ENCODE measurements at places on chromosomes 2 and 18. TPM values are rescaled to one million over a fixed set of nuclear protein-coding genes. Genes with fewer than 3 reads are reported as not detected.

NTSR2 gene
- polyA plus RNA-seq: 0.07 TPM

INHA gene
- 0.71 TPM for polyA plus RNA-seq

PROC gene
- polyA plus RNA-seq: 2.5 TPM

FBLN7 gene
- polyA plus RNA-seq: 4.8 TPM

DAPL1 gene
- 47.4 TPM for polyA plus RNA-seq

NEU2 gene
- polyA plus RNA-seq: not detected

MATN3 gene
- polyA plus RNA-seq: 0.91 TPM

DNA sequence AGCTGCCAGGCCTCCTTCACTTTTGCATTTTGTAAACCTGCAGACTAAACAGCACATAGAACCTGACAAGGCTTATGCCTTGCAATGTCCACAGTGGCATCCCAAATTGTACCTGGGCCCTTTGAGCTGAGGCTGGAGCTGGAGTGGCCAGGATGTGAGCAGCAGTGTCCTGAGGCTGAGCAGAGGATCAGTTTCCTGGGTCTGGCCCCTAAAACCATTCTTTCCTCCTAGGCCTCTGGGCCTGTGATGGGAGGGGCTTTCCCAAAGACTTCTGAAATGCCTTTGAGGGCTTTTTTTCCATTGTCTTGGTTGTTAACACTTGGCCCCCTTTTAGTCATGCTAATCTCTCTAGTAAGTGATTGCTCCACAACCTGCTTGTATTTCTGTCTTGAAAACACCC lies 32.8 kb downstream of the FSIP2 start:
- DNase-seq: no peak
- H3K27ac ChIP-seq: no peak overlapping the region
- no peaks in the 10 kb centered on the region for H3K36me3 ChIP-seq
- no peak overlapping the region for H3K4me3 ChIP-seq
- H3K27me3 ChIP-seq: no peaks in the 10 kb centered on the region

DNA sequence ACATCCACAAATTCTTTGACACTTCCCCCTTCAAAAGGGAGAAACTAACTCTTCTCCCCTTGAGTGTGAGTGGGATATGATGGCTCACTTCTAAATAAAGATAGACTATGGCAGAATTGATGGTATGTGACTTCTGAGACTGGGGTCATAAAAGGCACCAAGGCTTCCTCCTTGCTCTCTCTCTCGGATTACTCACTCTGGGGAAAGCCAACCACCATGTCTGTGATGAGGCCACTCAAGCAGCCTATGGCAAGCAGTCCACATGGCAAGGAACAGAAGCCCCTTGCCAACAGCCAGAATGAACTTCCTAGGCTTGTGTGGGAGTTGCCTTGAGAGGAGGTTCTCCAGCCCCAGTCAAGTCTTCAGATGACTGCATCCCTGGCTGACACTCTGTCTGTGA lies 43.6 kb downstream of the KIAA2012 start:
- H3K27ac ChIP-seq: no peak overlapping the region
- H3K4me3 ChIP-seq: no peak overlapping the region
- no peaks in the 10 kb centered on the region for H3K4me1 ChIP-seq
- no peaks in the 10 kb centered on the region for H3K27me3 ChIP-seq

DNA sequence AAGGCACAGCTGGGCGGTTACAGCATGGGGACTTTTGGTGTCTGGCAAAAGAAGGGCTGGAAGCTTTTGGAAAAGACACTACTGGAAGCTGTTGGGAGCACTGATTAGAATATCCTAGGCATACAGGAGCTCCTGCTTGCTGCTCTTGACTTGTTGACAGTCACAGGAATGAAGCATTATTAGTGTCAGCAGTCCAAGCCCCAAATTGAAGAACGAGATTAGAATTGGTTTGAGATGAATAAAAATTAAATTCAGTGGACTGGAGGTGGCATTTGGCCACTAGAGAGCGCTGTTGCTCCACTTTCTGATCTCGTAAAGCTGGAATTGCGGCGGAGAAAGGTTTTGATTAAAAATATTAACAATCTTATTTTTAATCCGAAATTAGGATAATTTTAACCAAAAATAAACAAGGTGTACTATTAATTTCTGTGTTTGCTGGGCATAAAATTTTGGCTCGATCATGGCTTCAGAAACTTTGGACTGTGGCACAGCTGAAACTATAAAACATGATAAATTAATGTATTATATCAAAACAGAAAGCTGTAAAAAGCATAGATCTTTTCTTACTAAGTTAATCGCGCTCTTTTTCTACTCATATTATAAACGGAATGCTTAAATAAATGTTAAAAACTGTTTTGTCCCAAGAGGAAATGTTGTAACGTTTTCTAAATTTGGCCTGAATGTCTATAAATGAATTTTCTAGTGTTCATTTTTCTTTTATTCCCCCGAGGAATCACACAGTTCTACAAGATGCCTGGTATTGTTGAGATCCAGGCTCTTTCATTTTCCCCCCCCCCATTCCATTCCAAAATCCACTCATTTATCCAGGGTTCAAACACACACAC lies 2.4 kb upstream of the HOXD8 start:
- H3K36me3 ChIP-seq: no peaks in the 10 kb centered on the region
- peak; percentile 61 for DNase-seq
- H3K27me3 ChIP-seq: peaks cover 99% of the 10 kb centered on the region
- no peak overlapping the region for H3K4me3 ChIP-seq
- no peak overlapping the region for H3K27ac ChIP-seq
- peaks cover 18% of the 10 kb centered on the region for H3K4me1 ChIP-seq

- no peak for DNase-seq
- no peak overlapping the region for H3K4me3 ChIP-seq
- H3K27ac ChIP-seq: no peak overlapping the region
- H3K4me1 ChIP-seq: no peaks in the 10 kb centered on the region
Observed at GRCh38 chr18:73688851-73689711, 458.6 kb downstream of the FBXO15 start.

- no peak overlapping the region for H3K27ac ChIP-seq
- no peaks in the 10 kb centered on the region for H3K4me1 ChIP-seq
- H3K36me3 ChIP-seq: no peaks in the 10 kb centered on the region
- H3K4me3 ChIP-seq: no peak overlapping the region
- no peaks in the 10 kb centered on the region for H3K27me3 ChIP-seq
Observed at GRCh38 chr2:29583104-29583503, 338.3 kb downstream of the ALK start.

GRCh38 chr2:25566694-25567093 lies 106.7 kb downstream of the DTNB start:
- H3K4me1 ChIP-seq: peaks cover 11% of the 10 kb centered on the region
- no peak overlapping the region for H3K4me3 ChIP-seq
- H3K27me3 ChIP-seq: no peaks in the 10 kb centered on the region
- no peaks in the 10 kb centered on the region for H3K36me3 ChIP-seq

DNA sequence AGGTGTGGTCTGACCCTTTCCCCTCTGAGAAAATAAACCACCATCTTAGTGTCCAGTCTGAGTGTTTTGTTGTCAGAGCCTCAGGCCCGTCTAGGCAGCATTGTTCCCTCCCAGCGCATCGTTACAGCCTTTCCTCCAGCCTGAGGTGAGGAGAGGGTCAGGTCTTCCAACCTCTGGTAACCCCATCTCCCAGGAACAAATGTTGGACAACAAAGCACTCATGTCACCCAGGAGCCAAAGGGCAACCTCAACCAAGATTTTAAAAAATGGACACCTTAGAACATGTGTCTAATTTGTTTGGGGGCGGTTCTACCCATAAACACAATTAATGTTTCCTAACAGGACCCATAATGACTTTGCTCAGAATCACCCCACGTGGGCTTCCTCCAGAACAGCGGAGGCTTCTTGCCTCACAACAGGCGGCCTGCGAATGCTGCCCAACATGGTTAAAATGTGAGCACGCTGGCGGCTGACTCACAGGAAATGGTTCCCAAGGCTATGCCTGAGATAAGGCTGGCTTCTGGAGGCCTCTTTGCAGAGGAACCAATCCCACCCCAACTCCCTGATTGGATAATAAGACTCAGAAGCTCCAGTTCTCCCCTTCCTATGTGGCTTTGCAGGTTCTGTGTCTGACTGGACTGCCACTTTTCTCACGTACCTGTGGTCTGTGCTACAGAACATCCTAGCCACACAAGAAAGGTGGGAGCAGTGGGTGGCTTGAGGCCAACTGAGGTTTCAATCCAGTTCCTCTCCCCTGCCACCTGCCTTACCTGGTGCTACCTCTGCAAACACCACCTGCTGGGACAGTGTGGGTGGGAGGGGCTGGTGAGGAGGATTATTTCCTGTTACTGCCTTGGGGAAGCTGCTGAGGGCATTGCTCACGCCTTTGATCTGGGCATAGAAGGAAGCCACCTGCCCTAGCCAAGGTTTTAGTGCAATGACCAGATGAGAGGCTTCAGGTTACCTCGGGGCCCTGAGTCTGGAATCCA lies 108.8 kb downstream of the B3GNT2 start:
- H3K36me3 ChIP-seq: no peaks in the 10 kb centered on the region
- peak overlapping the region; percentile 74 for H3K27ac ChIP-seq
- no peak overlapping the region for H3K4me3 ChIP-seq
- DNase-seq: no peak
- peaks cover 29% of the 10 kb centered on the region for H3K4me1 ChIP-seq
- H3K27me3 ChIP-seq: no peaks in the 10 kb centered on the region

- H3K27me3 ChIP-seq: no peaks in the 10 kb centered on the region
- H3K4me1 ChIP-seq: no peaks in the 10 kb centered on the region
- no peak for DNase-seq
- H3K27ac ChIP-seq: peak overlapping the region; percentile 80
- no peak overlapping the region for H3K4me3 ChIP-seq
- H3K36me3 ChIP-seq: no peaks in the 10 kb centered on the region
Observed at GRCh38 chr18:44732238-44732563, 51.5 kb downstream of the SETBP1 start.
